ENCODE measurements at places on chromosomes 16 and 17.

- DNase-seq = peak; percentile 78
Measured at GRCh38 chr17:80261159-80261894, 675 bp downstream of the RNF213 start.

GRCh38 chr17:7354262-7354843 lies 603 bp upstream of the TMEM95 start:
- no peak for DNase-seq

- no peak for DNase-seq
Measured at GRCh38 chr17:11535231-11535630, 63.0 kb upstream of the DNAH9 start.

DNA sequence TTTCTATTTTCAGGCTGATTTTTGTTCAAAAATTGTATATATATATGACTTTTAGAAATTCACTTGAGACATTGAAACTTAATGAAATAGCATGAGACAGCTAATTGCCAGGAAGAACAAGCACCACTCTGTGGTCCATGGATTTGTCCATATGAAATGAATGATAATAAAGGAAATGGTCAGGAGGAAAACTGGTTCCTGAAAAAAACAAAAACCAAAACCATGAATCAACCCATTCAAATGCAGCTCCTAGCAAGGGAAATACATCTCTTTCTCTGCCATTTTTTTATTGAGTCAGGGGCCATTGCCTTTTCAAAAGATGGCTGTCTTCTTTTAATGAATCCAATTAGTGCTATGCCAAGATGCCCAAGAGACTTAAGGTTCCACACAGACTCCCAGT lies 230.7 kb downstream of the SLC39A11 start:
- no peak for DNase-seq

DNA sequence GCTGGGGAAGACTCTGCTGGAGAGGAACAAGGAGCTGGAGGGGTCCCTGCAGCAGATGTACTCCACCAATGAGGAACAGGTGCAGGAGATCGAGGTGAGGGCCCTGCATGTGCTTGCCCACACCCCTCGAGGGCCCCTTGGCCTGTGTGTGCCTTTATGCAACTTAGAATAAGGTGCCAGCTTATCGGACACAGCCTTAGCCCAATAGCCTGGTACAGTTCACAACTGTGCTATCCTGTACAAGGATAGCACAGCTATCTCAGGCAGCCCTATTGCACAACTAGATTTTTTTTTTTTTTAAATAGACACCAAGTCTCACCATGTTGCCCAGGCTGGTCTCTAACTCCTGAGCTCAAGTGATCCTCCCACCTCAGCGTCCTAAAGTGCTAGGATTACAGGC lies 12.1 kb downstream of the CDR2L start:
- no peak for DNase-seq

- no peak for DNase-seq
Measured at GRCh38 chr17:4766201-4766600, 5.5 kb upstream of the TM4SF5 start.

GRCh38 chr16:67884684-67885083 lies at the start of gene NRN1L:
NRN1L (plus strand) TSS chr16:67884885; CDS start chr16:67884904, 19 bp downstream.
- DNase-seq = peak; percentile 87

DNA sequence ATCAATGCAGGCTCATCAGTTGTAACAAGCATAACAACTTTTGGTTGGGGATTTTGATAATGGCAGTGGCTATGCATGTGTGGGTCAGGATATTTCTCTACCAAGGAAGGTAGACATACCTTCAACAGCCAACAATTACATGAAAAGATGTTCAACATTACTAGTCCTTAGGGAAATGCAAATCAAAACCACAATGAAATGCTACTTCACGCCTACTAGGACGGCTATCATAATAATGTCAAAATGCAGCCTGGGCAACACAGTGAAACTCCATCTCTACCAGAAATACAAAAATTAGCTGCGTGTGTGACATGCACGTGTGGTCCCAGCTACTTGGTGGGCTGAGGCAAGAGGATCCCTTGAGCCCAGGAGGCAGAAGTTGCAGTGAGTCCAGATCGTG lies 7.3 kb upstream of the SLC5A10 start:
- DNase-seq = no peak

DNA sequence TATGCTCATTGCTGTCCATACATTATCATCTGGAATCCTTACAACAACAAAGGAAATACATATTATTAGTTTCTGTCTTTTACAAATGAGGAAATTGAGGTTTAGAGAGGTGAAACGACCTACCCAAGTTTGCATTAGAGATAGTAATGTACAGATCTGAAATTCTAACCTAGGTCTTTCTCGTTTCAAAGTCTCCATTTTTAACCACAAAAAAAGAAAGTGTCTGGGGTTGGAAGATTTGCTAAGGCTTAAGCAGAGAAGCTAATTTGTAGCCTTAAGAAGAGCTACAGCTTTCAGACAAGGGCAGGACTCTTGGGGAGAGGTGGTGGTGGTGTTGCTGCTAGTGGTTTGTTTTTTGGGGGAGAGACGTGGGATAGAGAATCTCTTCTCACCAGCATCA lies 19.2 kb downstream of the CIITA start:
- DNase-seq = no peak

DNA sequence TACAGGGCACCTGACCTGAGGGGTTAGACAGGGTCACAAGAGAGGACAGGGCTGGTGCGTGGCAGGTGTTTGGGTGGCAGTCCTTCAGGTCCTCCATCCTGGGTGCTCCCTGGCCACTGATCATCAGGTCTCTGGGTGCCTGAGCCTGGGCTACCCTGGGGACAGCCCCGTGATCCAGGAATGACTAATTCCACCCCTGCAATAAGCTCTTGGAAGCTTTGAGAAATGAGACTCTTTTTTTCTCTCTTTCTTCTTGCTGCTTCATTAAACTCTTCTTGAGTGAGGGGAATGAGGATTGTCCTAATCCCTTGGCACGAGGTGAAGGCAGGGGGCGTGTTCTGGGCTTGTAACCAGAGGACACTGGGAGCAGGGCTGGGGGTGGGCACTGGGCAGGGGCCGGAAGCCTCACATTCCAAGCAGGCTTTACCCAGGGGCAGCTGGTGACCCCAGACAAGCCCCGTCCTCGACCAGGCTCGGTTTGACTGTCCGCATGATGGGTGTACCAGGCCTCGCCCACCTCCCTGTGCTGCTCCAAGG lies 21.4 kb upstream of the SPNS2 start:
- no peak for DNase-seq

All from SHP77 (cell line).